ENCODE measurements at places on chromosomes 3 and 15.
A peak's percentile ranks its signal among the peaks of the same experiment; 100 is the strongest.

DNA sequence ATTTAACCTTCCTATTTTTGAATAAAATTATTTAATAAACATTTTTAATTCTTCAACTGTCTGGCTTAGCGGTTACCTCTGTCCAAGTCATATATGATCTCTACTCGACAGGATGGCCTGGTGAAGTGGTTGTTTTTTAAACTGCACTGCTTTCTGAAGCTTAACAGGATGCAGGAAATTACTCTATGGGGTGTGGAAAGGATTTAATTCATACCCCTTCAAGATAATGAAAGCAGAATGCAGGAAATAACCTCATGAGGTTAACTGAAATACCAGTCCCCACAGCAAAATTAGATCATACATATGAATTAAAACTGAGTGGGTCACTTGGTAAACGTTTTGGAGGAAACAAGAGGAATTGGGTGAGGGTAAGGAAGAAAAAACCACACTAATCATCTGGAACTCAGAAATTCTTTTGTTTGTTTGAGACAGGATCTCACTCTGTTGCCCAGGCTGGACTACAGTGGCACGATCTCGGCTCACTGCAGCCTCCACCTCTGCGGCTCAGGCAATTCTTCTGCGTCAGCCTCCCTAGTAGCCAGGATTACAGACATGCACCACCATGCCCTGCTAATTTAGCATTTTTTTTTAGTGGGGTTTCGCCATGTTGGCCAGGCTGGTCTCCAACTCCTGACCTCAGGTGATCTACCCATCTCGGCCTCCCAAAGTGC lies 50.1 kb downstream of the LYSMD4 start:
- DNase-seq = no peak

DNA sequence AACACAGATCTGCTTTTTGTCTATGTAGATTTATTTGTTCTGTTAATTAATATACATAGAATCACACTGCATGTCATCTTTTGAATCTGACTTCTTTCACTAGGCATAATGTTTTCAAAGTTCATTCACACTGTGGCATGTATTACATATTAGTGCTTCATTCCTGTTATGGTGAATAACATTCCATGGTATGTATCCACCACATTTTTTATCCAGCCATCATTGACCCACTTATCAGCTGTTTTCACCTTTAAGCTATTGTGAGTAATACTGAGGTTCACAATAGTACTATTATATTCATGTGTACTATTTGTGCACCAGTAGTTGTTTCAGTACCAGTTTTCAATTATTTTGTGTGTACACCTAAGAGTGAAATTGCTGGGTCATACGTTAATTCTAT lies 230.6 kb upstream of the CNTN3 start:
- DNase-seq = no peak

DNA sequence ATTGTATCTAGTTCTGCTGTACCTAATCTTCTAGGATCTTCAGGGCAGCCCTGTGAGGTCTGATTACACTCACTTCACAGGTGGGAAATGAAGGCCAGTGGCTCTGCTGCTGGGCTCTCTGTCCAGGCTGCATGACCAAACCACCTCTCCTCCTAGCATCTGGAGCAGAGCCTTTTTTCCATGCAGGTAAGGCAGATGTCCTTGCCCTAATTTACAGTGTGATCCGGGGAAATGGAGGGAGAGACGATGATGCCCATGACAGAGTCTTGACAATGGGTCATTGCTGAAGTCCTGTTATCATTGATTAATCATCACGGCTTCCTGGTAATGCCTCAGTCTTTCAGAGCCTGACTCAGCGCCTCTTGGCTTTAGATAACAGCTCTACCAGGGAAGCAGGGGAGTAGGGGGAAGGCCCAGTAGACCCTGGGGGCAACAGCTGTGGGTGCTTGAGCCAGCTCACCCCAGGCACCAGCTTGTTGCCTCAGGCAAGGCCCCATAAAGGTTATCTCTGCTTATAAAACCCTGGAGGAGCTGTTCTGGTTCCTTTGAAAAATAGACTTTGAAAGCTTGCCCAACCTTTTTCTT lies 153.4 kb downstream of the GABRG3 start:
- no peak for DNase-seq

GRCh38 chr3:53147903-53148400 lies 13.1 kb upstream of the PRKCD start:
- DNase-seq = no peak

DNA sequence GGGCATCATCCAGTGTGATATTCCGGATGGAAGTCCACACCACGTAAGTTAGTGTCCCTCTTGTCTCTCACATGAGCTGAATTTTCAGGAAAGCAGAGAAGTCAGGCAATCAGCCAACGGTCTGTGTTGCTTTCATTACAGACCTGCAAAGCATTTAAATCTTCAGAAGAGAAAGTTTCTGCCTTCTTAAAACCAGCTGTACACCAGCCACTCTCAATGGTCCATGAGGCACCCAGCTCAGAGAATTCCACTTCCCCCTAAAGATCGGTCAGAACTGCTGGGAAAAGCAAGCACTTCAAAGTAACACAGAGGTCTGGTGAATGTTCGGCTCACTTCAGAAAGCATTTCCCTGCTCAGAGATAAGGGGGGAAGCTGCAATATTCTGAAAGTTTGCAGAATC lies 903.7 kb downstream of the EPHA3 start:
- DNase-seq = no peak

GRCh38 chr3:180063783-180064182 lies 27.0 kb upstream of the PEX5L start:
- DNase-seq = no peak

- DNase-seq = no peak
Measured at GRCh38 chr3:18837137-18837755, 311.1 kb upstream of the KCNH8 start.

GRCh38 chr3:107690522-107691138 lies 167.9 kb downstream of the BBX start:
- DNase-seq = peak; percentile 72

GRCh38 chr3:181362378-181362777 lies 349.3 kb upstream of the SOX2 start:
- no peak for DNase-seq
